ENCODE measurements at places on chromosomes 1 and 21.

GRCh38 chr1:39679821-39680220, 7.9 kb upstream of the NT5C1A start:
- no peak for DNase-seq

GRCh38 chr1:8423692-8424538, 106.0 kb downstream of the SLC45A1 start:
- DNase-seq: peak; percentile 79

DNA sequence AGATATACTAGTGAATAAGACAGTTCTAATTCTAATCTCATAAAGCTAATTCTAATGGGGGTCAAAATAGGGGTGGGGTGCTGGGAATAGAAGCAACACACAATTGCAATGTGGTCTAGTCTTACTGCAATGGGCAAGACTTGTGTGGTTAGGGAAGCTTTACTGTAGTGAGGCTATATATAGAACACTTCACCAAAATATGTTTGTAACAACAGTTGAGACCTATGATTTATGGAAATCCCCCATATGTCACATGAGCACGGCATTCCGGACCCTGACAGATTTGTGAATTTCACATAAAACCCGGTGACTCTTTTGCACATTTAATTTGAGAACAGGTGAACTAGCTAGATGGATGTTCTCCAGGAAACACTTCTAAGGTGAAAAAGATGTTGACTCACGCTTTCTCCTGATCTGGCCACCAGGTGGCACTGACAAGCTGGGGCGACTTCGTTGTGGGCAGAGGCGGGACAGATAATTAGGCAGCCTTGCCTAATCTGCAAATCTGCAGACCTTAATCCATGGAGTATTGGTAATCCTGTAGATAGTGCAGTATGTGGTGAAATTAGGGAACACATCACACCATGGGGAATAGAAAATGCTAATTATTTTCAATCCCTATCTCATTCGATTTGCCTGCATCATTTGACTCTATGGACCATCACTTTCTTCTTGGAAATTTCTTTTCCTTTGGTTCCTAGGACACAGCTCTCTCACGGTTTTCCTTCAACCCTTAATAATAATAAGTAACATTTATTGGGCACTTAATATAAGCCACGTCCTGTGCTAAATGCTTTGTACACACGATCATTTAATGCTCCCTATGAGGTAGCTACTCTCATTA, 37.7 kb downstream of the KIAA0040 start:
- DNase-seq: peak; percentile 72

- no peak for DNase-seq
Observed at GRCh38 chr1:163933437-163933836, 611.7 kb downstream of the NUF2 start.

All from astrocyte of the hippocampus (primary cell).